Fibroblast of pulmonary artery (primary cell): ENCODE measurements at places on chromosomes 2 and 18.

DNA sequence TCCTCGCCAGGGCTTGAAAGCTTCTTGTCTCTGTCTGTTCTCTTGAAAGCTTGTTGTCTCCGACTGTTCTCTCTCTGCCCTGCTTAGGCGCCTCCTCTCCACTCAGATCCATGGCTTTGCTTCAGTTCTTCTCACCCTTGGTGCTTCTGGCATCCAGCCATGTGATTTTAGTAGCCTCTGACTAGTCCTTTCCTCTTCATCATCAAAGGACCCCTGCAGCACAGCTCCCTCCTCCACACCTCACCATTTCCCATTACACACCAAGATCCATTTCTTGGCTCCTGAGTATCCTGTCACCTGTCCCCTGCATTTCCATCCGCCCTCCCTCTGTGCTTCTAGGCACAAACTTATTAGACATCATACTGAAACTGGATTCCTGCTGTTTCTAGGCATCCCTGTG is 59.4 kb downstream of the ZNF236 start:
- no peak for DNase-seq

GRCh38 chr2:96869822-96870625 is at the start of gene SEMA4C:
Gene SEMA4C, minus strand, starts transcription at chr2:96870080. Its CDS starts 2,194 bp downstream, at chr2:96867886.
- peak; percentile 47 for DNase-seq

DNA sequence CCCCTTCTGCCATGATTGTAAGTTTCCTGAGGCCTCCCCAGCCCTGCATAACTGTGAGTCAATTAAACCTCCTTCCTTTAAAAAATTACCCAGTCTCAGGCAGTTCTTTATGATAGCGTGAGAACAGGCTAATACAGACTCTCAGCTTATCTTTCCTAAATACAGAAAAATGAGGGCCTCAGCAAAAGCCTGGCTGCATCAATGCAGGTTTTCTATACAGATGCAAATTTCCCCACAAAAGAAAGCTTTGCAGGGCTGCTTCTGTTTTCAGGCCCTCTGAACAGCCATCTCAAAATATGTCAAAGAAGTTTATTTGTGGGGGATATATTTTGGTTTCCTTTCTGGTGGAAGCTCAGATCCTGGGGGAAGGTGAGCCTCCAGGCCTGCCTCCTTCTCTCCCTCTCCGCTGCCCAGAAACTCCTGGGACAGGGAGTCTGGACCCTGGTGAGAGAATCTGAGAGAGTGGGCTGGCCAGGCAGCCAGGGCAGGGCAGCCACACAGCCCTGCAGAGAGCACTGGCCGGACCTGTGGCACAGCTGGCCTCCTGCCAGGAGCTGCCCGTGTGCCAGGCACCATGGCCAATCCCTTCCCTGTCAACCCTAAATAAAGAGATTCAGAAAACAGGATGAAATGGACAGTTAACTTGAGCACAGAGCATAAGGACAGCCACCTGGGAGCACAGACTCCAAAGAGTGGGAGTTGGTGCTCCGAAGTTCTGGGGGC is 21.6 kb upstream of the AGXT start:
- no peak for DNase-seq

DNA sequence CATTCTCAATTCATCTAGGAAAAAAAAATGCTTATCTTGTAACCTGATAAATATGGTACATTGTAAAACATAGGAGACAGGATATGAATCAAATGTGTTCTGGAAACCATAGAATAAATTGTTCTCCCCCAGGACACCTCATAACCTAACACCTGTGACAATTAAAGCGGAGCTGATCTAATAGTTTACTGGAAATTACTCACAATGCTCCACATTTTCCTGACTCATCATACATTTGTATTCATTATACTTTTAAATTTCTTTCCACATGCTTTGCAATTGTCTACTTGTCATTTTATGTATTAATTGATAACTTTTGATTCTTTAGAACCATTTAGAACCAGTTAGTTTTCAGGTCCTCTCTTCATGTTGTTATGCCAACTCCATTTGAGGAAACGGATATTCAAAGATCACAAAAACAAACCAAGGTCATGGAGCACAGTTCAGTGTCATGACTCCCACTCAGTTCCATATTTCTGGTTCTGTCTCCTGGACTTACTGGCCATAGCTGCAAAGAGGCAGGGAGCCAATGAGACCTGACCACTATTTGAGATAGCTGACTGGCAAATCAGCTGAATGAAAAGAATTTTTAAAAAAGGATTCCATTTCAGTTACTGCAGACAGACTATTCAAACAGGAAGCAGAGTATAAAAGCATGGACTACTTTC is 128.5 kb downstream of the CALCRL start:
- peak; percentile 77 for DNase-seq

DNA sequence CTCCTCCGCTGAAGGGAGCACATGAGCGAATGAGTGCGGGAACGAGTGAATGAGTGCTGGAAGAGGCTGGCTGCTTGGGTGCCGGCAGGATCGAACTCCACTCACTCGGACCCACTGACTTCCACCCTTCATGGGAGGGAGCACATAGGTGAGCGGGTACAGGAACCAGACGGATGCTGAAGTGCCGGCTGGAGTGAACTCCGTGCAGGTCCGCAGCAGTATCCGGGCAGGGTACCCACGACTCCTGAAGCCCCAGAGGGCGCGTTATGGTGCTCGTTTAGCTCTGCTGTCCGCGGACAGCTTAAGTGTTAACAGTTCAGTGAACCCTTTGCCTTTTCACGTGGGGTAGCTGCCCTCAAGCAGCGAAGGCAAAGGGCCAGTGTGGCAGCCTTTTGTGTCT is 23.2 kb downstream of the RPRM start:
- DNase-seq = no peak

DNA sequence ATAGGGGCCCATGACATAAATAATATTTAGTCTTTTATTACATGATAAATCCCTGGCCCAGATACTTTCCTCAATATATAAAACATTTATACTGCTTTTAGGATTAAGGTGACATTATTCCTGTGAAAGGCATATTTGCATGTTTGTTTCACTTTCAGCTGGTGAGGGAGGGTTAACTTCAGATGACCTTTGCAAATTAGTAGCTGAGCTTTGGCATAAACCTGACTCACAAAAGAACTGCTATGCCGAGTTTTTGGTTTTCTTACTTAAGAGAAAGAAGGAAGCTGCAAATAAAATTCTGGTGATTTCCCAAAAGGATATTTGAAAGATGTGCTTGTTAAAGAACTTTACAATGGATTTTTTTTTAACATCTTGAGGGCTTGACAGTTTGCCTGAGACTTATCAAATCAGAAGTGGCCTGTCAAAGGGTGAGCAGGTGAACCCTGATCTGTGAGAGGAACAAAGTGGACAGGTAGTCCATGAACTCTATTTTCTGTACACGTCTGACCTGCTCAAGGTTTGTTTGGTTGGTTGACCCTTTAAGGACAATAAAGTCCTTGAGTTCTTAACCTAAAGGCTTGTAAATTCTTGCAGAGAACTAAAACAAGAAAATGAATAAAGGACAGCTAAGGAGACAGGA is 93.5 kb downstream of the FAM124B start:
- DNase-seq = no peak

GRCh38 chr2:135561925-135562324 is 30.6 kb downstream of the R3HDM1 start:
- DNase-seq = peak; percentile 16

DNA sequence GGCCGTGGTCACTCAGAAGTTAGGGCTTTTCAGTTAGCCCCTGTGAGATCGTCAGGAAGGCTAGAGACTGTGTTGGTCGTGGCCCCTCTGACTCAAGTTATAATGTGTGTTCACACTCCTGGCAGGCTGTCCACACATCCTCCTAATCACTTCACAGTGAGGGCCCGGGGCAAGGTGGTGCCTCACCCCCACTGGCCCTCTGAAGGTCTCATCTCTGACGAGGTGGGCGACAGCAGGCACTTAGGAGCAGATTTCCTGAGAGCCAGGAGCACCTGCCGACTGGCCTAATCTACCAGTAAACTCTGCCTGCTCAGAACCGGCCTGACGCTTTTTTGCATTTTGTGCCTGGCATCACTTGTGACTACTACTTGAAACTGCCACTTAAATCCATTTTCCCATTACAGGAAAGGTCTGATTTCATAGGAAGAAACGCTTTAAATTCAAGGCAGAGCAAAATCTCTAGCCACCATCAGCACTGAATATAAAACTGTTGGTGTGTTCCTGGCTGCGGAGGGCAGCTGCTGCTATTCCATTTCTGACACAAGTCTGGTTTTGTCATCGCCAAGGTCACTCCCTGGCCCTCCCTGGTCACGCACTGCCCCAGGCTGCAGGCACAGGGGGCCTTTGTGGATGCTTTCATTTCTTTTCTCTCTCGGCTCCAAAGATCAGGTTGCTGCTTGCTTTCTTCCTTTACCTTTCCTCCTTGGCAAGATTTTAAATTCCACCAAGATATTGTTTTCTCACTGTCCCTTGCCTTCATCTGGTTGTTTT is 48.0 kb downstream of the RAB12 start:
- no peak for DNase-seq

DNA sequence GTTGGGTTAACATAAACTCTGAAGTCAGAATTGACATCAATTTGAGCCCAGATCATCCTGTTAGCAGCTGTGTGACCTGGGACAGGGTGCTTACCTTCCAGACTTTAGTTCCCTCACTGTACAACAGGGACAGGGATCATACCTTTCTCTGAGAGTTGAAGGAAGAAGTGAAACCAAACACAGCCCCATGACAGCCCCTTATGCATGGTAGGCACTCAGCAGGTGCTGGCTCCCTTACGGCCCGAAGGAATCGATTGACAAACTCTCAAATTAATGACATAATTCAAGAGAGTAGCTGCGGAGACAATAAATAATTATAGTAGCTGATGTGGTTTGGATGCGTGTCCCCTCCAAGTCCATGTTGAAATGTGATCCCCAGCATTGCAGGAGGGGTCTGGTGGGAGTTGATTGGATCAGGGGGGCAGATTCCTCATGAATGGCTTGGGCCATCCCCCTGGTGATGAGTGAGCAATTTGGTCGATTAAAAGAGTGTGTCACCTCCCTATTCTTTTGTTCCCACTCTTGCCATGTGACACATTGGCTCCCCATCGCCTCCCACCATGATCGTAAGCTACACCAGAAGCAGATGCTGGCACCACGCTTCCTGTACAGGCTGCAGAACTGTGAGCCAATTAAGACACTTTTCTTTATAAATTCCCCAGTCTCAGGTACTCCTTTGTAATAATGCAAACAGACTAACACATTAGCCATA is 72.4 kb downstream of the ODC1 start:
- no peak for DNase-seq

DNA sequence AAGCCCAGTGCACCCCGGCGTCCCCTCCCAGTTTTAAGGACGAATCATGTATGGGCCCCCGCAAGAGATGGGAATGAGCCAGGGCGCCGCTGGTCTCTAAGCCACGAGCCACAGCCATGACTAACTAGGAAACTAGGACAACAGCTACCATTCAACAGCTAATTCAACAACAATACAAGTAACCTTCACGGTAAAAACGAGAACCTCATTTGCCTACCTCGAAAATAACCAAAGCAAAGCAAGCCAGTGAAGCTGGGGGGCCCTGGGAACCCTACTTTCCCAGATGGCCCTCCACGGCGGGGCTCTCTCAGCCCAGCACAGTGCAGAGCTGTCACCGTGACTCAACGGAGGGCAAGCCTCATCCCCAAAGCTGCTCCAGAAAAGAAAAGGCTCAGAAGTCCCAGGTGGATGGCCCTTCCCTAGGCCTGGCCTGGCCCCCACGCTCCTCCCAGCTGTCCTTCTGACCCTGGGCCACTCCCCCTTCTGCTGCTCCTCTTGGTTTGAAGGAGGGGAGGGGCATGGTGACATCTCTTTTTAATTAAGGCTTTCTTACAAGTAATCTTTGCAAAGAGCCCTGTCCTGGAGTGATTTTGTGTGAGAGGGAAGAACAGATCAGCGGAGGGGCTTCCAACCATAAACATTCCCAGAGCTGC is 126.3 kb downstream of the HDAC4 start:
- peak; percentile 53 for DNase-seq

GRCh38 chr2:204681412-204681811 is 136.1 kb downstream of the PARD3B start:
- no peak for DNase-seq

GRCh38 chr2:86344404-86344803 is 7.0 kb upstream of the REEP1 start:
- no peak for DNase-seq

GRCh38 chr2:215738351-215738750 is 275.0 kb downstream of the MREG start:
- DNase-seq = no peak

DNA sequence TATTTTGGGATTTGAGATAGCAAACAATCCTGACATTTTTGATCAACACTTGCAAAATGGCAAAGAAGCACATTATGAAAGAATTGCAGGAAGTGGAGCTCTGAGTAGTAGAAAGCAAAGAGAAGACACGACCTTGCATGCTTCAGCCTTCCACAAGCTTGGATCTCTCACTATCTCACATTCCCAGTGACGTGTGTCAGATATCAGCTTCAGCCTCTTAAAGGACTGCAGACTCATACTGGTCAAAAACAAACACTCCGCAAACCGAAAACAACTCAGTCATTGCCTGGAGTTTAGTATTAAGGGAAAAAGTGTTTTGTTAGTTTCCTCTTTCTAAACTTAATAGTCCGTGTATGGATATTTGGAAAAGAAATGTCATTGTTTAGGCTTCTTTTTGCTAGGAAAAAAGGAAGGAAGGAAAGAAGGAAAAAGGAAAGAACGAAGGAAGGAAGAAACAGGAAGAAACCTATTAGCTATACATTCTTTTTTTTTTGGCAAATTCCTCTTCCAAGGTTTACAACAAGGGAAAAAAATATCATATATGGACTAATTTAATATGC is 32.6 kb upstream of the SLC40A1 start:
- DNase-seq = peak; percentile 98

DNA sequence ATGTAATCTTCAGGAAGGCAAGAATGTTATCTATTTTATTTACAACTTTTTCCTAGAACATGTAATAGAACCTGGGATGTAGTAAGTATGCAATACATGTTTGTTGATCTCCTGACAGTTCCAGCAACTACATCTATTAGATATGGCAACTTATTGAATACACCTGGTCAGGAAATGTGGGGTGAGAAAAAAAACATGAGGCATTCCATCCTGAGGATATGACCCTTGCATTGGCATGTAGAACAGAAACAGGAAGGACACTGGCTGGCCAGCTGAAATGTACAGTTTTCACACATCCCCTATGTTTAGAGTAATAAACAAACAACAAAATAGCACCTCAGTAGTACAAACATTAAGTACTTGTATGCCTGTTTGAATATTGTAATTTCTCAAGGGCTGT is 272.6 kb upstream of the NT5C1B start:
- DNase-seq = peak; percentile 24

- no peak for DNase-seq
Measured at GRCh38 chr2:98012561-98012991, 16.8 kb upstream of the TMEM131 start.
